ENCODE measurements at places on chromosomes 3 and 15. TPM values are rescaled to one million over a fixed set of nuclear protein-coding genes. Genes with fewer than 3 reads are reported as not detected.

- DNase-seq = no peak
These were observed 108.8 kb upstream of the LYSMD4 start for GRCh38 chr15:99842071-99842470.

GRCh38 chr15:83533410-83533962 lies 86.3 kb downstream of the SH3GL3 start:
- DNase-seq = no peak

DNA sequence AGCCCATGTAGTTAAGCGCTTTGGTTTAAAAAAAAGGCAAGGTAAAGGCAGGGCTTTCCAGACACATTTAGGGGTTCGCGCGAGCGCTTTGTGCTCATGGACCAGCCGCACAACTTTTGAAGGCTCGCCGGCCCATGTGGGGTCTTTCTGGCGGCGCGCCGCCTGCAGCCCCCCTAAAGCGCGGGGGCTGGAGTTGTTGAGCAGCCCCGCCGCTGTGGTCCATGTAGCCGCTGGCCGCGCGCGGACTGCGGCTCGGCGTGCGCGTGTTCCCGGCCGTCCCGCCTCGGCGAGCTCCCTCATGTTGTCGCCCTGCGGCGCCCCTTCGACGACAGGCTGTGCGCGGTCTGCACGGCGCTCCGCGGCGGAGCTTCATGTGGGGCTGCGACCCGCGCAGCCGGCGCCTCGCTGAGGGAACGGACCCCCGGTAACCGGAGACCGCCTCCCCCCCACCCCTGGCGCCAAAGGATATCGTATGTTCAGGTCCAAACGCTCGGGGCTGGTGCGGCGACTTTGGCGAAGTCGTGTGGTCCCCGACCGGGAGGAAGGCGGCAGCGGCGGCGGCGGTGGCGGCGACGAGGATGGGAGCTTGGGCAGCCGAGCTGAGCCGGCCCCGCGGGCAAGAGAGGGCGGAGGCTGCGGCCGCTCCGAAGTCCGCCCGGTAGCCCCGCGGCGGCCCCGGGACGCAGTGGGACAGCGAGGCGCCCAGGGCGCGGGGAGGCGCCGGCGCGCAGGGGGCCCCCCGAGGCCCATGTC lies 927 bp downstream of the SMAD6 start:
- no peak for DNase-seq

- DNase-seq = no peak
These were observed 240.7 kb downstream of the SCAPER start for GRCh38 chr15:76664411-76664810.

DNA sequence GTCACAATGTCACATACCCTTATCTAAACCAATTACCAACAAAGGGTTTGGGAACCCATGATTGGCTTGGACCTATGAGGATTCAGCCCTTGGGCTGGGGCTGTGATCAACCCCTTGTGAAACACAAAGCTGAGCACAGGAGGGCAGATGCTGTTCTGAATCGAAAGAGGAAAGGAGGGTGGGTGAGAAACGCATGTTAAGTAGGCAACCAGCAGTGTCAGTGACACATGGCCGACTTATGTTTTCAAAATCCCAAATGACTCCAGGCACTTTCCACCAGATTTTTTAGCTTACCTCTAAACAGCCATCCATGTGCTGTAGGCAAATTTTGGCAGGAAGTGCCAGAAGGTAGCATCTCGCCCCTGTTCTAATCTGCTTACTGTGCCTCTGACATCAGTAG lies 34.1 kb upstream of the KLHL25 start:
- DNase-seq = no peak

GRCh38 chr15:68782589-68783161 lies 38.0 kb downstream of the ANP32A start:
- no peak for DNase-seq

DNA sequence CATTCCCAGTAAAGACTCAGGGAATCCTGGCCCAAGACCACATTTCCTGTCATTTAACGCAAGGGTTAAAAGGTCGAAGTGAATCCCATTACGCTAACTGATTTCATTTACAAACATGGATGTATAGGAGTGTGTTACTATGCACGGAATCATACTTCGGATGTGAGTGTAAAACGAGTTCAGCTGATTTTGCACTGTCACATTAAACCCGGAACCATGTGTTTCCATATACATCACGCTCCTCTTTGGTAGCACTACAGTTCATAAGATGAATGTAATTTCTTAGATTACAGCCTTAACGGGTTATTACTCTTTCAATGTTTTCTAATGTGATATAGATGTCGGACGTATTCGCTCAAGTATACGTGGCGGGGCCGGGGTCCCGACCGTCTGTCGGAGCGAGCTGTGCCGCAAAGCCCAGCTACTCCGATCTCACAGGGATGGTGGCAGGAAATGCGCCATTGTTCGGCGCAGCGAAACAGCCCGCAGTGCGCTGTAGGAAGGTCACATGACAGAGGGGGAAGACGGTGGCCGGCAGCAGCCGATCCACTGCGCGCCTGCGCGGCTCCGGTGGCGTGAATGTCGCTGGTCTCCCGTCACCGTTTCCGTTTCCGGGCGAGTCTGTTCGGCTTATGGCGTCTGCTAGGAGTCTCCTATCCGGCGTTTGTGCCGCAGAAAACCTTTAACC lies 97.3 kb downstream of the NPAP1 start:
- no peak for DNase-seq

- DNase-seq = no peak
These were observed 93.8 kb upstream of the IGF1R start for GRCh38 chr15:98554272-98555172.

- DNase-seq = no peak
These were observed 15.3 kb upstream of the STRIT1 start for GRCh38 chr3:155308831-155309230.

- DNase-seq = no peak
These were observed 213.0 kb downstream of the FMN1 start for GRCh38 chr15:32981536-32981935.

DNA sequence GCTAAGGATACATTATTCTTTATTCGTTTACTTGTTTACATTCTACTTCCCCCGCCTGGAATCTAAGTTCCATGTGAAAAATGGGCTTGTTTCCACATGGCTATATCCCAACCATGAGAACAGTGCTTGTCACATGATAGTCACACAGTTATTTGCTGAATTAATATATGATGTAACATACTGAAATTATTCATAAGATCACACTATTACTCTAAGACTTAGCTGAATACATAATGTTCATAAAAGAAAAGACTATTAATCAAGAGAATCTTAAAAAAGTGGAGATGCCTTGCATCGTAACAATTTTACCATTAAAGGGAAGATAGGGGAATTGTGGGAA lies 6.5 kb downstream of the PBRM1 start:
- DNase-seq = no peak

DNA sequence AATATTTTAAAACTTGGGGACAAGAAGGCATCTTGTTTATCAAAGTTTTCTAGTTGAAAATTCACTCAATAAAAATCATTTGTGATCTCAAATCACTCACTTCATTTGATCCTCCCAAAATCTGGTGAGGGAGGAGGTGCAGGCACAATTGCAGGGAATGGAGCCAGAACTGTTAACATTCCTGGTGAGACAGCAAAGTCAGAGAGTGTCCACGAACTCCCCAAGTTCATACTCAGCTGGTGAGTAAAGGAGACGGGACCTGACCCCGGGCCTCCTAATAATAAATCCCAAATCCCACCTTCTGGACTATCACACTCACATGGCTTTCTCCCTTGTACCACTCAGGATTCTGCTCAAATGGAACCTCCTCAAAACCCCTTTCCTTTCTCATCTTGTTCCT lies 252.3 kb upstream of the LRTM1 start:
- DNase-seq = no peak

- DNase-seq = no peak
These were observed 269.3 kb downstream of the TBL1XR1 start for GRCh38 chr3:176927706-176928581.

DNA sequence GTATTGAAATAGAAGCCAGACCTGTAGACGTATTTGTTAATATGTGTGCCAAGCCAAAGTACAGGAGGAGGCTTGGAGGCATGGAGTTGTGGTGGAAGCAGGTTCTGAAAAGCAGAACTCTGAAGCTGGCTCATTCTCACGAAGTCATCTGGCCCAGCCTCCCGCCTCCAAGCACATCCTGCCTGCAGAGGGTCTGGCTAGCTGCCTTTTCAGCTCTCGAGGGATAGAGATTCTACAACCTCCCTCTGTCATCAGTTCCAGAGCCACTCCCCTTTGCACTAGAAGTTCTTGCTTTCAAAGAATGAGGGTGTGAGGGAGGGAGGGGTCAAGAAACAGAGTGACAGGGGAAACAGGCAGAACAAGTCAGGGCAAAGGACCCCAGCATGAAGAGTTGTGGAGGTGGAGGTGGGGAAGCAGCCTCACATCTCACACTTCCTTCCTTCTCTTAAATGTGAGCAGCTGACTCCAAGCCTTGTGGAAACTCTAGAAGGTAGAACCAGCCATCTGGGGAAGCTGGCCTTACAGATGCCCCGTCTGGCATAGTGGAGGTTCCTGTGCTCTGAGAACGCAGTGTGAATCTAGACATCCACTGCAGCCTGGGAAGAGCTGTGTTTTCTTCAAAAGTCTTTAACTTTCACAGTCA lies 95.3 kb downstream of the SLC49A4 start:
- no peak for DNase-seq

DNA sequence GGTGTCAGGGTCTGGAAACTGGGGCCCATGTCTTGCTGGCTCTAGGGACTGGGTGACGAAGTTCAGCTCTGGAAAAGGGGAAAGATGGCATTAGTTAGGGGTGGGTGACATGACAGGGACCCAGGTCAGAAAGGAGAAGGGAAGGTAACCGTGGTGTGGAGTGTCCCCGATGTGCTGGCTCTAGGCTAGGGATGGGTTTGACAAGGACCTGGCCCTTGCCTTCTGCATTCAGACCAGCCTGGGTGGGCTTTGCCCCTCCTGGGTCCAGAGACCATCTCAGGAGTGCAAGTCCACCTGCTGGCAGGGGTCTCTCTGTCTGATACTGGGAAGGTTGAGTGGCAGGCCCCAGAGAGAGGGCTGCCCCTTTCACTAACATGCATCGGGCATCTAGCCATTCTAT lies 28.7 kb upstream of the ATP2B2 start:
- no peak for DNase-seq

DNA sequence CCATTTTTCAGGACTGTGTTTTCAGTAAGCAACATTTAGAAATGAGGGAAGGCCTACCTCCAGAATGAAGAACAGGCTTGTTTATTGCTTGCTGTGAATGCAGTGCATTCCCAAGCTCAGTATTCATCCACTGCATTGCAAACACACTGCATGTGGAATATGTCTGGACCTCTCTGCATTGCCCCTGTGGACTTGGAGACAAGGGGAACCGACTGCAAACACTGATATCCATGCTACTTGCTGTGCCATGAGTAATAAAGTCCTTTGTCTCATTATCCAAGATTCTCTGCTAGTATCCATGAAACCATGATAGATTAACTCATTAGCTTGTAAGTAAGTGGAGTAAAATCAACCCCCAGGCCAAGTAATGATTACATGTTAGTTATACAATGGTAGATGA lies 301.2 kb upstream of the NR2E3 start:
- DNase-seq = no peak

DNA sequence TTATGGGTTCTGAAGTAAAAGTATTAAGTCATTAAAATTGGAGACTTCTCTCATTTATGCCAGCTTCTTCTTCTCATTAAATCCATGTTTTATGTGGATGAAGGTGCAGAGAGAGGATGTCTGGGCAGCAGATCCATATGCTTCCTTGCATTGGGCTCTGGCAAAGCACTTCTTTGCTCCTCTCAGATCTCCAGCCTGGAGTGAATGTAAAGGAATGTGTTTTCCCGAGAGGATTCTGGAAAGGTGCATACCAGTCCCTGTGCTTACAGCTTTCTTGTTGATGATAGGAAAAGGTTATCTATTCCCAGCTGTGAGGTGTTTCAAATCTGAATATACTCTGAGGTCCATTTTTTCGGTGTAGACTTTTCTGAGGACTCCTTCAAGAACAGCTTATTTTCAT lies 79.9 kb upstream of the PEX5L start:
- DNase-seq = no peak

- no peak for DNase-seq
These were observed 129.7 kb downstream of the NR2E3 start for GRCh38 chr15:71939981-71940588.

- DNase-seq = no peak
These were observed 39.1 kb downstream of the ATP2C1 start for GRCh38 chr3:130932979-130933378.

GRCh38 chr3:23629181-23629894 lies 176.4 kb upstream of the UBE2E1 start:
- DNase-seq = no peak

DNA sequence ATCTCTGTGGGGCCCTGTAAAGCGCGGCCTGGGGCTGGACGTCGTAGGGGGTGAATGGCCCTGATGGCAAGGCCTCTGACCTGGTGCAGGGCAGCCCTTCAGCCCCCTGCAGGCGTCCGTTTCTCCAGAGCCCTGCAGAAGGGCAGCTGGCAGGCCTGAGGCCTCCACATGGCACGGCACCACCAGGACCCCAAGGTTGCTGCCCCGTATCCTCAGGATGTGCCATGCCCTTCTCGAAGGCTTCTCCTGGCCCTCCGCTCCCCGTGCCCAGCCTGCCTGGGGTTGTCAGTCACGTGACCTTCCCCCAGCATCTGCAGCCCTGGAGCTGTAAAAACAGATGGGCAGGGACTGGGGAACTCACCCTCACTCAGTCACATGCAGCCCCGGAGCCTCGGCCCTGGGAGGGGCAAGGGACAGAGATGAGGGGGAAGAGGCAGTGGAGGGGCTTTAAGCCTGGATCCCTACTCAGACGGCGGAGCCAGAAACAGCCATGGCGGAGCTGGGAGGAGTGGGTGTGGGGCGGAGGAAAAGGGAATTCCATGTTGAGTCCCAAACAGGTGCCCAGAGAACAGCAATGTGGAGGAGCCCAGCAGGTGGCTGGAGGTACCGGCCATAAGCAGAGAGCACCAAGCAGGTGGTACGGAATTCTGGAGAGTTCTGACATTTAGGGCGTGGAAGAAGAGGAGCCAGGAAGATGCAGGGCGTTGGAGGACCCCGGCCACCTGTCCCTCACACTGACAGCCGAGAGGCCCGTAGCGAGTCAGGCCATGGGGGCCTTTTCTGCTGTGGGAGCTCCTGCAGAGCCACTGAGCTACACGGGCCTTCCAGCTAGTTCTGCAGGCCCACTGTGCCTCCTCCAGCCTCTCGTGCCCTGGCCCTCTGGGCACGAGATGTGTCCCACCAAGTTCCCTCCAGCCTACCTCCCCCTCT lies 193.1 kb downstream of the XXYLT1 start:
- no peak for DNase-seq

GRCh38 chr3:47006145-47006651 lies 26.7 kb downstream of the NBEAL2 start:
- DNase-seq = no peak

The CCR4 gene
- 0.10 TPM for total RNA-seq

The PLA2G4F gene
- total RNA-seq = not detected

The EEF1AKMT4 gene
- 10.7 TPM for total RNA-seq

The TRIM59 gene
- 27.9 TPM for total RNA-seq

The REC114 gene
- not detected for total RNA-seq

The MUSTN1 gene
- 0.49 TPM for total RNA-seq

The TGM5 gene
- total RNA-seq = not detected

Measured in Panc1 (cell line).